CD4-positive, alpha-beta T cell treated with Interleukin-15 for 1 hour (primary cell): ENCODE measurements at places on chromosomes 1 and 21.

DNA sequence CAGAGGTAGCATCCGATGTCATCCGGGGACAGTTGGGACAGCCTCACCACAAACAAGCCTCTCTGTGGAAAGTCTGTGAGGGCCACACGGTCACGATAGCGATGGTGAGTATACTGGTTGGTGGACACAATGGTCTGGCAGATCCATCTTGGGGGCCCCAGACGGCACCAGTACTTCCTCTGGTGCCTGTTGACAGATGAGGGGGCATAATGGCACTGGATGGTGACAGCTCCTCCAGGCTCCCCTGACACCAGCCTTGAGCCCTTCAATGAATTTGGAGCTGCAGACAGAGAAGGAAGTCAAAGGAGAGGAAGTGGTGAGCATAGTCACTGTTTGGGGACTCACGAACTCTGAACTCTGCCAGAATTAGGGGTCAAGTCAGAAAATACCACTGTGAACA, 8.0 kb downstream of the FCAMR start:
- DNase-seq, result no peak

DNA sequence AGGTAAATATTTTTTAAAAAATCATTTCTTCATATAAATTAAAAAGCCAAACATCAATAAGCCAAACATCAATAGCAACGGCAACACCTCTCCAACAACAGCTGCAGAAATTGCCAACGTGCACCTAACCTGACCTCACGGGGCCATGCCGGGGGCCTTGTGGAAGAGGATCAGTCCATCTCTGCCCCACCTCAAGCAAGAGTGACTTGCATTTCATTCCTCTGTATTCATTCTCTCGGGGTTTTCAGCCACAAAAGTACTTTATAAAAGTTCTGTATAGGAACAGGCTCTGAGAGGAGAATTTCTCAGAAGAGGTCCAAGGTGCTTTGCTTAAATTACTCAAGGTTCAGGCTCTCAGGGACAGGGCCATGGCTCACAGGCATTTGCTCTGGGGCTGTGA, 100.9 kb downstream of the RUNX1 start:
- DNase-seq, result no peak

DNA sequence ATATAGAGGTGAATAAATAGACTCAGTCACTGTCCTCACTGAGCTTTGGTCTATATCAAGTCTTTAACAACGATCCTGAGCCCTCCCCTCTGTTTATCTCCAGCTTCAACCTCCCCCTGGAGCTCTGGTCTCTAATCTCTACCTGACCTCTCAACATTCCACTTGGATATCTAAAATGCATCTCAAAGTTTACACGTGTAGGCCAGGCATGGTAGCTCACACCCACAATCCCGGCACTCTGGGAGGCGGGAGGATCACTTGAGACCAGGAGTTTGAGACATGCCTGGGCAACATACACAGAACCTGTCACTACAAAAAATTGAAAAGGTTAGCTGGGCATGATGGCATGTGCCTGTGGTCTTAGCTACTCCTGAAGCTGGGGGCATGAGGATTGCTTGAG, 53.4 kb downstream of the GADD45A start:
- no peak for DNase-seq

GRCh38 chr21:39822042-39822441, 45.2 kb upstream of the PCP4 start:
- no peak for DNase-seq

DNA sequence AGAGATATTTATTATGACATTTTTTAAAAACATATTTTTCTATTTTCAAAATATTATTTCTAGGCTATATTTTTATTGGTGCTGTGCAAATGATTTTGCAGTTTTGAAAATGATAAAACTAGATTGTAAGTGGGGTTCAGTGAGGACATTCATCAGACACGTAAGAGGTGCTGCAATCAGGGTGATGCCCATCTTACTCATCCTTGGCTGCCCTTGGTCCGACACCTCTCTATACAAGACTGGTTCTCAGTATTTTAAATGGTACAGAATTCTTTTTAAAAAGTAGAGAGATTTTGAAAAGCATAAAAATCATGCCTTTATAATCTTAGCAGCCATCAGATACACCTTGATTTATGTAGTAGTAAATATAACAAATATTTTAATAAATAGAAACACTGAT, 24.0 kb downstream of the HENMT1 start:
- no peak for DNase-seq

DNA sequence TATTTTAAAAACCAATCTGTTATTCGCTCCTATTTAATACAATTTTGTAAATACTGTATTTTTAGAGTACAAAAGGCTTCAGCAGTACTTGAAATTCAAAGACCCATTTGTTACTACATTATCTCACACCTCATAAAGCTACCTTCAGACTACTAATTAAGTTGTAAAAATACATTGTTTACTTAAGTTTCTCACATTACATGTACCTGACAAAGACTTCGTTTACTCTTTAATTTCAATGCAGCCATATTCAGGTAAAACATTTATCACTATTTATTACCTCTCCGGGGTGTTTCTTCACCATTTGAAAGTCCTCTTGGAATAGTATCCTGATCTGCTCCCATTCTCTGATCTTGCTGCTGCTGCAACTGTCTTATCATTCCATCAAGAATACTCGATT, 55.2 kb downstream of the BRWD1 start:
- DNase-seq, result no peak

GRCh38 chr1:165933446-165934170, 106.2 kb downstream of the UCK2 start:
- no peak for DNase-seq

DNA sequence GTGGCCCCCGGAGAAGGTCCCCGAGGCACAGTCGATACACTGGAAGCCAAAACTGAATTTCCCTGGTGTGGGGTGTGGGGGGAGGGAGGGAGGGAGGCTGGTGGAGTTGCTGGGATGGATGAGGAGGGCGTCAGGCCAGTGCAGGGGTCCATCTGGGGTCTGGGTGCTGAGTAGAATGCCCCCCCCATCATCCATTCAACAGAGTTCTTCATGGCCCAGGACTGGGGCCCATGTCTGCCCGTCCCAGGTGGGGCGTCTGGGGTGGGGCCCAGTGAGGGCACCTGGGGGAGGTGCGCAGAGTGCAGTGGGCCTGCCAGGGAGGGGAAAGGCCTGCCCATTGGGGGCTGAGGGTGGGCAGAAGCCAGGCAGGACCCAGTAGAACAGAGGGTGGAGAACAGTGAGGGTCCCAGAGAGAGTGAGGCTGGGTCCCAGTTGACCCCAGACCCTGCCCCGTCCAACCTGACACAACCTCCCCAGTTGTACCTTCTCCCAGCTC, 1.9 kb downstream of the TNFRSF18 start:
- peak; percentile 8 for DNase-seq

- DNase-seq, result no peak
Observed at GRCh38 chr1:99374109-99374508, 109.8 kb downstream of the PLPPR4 start.

- no peak for DNase-seq
Observed at GRCh38 chr1:220891224-220892085, 12.2 kb downstream of the HLX start.

- no peak for DNase-seq
Observed at GRCh38 chr1:7983086-7983778, 21.7 kb downstream of the PARK7 start.

- peak; percentile 20 for DNase-seq
Observed at GRCh38 chr1:111127923-111128643, 11.8 kb downstream of the DRAM2 start.

DNA sequence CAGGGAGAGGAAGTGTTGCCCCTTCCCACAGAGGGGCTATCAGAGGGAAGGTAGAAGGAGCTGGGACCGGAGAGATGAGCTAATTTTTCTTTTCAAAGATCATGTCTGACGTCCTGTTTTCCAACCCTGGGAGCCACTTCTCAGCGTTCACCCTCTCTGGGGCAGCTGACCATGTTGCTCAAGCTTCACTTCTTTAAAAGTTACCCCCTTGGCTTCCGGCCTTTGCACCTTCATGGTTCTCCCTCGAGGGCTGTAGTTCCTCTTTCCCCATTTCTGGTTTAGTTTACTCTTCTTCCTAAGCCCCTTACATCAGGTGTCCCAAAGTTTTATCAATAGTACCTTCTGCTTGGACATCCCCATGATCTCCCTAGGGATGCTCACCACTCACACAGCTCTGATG, 23.8 kb upstream of the CSF1 start:
- peak; percentile 48 for DNase-seq

DNA sequence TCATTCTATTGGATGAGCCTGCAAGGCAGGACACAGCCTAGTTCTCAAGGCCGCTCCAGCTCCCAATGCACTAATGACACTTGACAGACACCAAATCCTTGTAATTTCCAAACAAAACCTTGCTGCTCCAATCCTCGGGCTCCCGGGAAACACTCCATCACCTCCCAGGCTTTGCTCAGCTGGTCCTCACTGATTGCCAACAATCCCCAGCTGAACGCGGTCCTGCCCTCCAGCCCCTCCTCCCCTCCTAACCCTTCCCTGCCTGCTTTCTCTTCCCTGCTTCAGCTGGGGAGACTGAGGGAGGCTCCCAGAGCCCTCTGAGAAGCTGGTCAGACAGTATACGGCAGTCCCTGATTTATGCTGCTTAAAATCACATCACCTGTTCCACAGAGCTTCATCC, 114.4 kb upstream of the TNR start:
- DNase-seq, result no peak

DNA sequence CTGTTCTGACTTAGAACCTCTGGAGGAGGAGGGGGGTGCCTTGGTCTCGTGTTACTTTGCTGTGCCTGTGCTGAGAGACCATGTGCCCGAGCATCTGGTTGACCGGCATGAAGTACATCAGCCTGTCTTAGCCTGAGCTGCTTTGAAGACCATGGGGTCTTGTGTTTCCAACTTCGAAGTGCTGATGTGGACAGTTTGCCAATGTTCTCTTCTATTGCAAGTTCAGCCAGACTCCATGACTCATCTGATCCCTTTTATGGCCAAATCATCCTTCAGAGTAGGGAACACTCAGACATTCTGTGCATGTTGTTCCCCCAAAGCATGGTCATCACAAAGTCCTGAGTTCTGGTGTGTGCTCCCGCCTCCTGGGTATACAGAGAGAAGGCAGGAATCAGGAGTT, 6.0 kb upstream of the PLA2G2C start:
- no peak for DNase-seq
